ENCODE measurements at places on chromosomes 1 and 21. TPM values are rescaled to one million over a fixed set of nuclear protein-coding genes. Genes with fewer than 3 reads are reported as not detected.

Gene GPR61
- total RNA-seq, result 0.57 TPM

Gene C4BPA
- total RNA-seq, result not detected

Gene SYPL2
- total RNA-seq, result 0.44 TPM

Gene TEDDM1
- total RNA-seq, result not detected
